Activated naive CD4-positive, alpha-beta T cell treated with anti-CD3 and anti-CD28 coated beads, Interleukin-2, amount 50 U/mL, for 16 hours (primary cell): ENCODE measurements at places on chromosomes 13 and 19.

DNA sequence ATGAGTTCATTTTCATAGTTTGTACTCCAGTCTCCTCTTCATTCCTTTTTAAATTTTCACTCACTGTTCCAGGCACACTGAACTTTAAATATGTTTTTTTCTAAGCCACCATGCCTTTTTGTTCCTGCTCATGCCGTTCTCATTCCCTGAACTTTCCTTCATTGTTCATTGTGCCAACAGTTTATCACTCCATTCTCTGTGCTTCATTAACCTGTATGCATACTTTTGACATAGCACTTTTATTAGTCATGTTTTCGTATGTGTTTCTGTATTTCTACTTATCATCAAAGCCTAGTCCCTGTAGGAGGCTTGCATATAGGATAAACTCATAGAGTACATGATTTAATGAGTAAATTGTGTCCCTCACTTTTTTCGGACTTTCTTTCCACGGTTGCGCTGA is 65.3 kb downstream of the PCDH20 start:
- DNase-seq = no peak

- no peak for DNase-seq
Observed at GRCh38 chr13:69487576-69487975, 620.0 kb upstream of the ATXN8OS start.

DNA sequence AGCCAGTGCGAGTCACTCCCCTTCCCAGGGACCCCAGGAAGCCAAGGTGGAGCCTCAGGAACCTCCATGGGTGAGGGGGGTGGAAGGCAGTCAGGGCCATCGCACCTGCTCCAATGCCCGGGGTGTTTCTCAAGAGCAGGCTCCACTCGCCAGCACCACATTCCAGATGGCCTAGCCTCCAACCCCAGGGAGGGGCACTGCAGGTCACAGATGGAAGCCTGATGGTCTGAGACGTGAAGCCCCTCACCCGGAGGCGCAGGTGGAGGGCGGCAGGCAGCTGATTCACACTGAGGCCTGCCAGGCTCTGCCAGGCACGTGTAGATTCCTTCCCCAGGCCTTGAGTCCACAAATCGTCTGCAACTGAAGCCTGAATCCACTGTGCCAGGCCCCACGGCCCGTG is 23.0 kb upstream of the ISYNA1 start:
- DNase-seq = no peak

DNA sequence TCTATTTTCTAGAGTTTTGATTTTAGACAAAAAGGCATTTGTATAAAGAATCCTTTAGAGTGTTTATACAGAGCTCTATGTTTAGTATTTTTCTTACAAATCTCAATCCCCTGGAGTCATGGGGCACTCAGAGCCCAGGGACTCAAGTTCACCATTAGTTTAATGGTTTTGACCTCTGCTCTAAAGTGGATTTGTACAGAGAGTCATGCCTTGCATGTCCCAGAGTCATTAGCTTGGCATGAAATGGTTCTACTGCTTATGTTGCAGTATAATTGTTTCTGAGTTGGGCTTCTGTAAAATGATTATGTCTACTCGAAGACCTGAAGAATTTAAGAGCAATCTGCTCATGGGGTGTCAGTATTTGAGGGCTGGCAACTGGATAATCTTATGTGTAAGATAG is 406.2 kb downstream of the DLEU7 start:
- no peak for DNase-seq

- no peak for DNase-seq
Observed at GRCh38 chr13:109400209-109400608, 386.2 kb downstream of the IRS2 start.

- DNase-seq = no peak
Observed at GRCh38 chr19:23943411-23943810, 28.7 kb downstream of the ZNF726 start.

DNA sequence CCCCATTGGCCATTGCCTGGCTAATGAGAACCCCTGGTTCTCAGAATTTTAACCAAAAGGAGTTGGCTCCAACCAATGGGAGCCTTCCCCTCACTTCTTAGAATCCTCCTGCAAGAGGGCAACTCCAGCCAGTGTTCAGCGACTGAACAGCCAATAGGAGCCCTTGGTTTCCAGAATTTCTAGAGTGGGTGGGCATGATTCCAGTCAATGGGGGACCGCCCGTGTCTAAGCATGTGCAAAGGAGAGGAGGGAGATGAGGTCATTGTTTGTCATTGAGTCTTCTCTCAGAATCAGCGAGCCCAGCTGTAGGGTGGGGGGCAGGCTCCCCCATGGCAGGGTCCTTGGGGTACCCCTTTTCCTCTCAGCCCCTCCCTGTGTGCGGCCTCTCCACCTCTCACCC is 9.5 kb upstream of the SWSAP1 start:
- DNase-seq = no peak

DNA sequence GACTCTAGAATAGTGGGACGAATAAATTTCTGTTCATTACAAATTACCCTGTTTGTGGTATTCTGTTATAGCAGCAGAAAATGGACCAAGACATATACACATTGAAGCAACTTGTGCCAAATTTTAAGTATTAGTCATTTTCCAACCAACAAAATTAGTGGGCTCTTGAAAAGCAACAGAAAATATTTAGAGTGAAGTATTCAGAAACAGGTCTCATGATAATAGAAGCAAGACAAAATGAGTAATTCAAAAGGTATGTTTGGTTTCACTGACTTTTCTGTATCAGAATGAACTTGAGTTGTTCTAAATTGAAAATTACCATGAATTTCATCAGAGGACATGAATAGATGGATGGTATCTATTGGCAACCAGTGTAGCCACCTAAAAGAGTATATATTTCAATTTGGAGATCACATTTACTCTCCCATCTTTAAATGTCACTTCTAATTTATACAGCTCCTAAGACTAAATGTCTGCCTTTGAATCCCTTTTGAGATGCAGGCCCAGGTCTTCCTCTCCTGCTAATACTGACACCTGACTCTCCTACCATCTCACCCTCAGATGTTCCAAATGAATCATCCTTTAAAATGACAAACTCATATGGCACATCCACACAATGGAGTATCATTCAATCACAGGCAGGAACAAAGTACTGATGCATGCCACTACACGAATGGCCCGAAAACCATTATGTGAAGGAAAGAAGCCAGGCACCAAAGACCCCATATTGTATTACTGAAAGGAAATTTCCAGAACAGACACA is 40.7 kb upstream of the DOCK9 start:
- DNase-seq = no peak

GRCh38 chr19:30930941-30931706 is 418.1 kb downstream of the TSHZ3 start:
- no peak for DNase-seq

- DNase-seq = no peak
Observed at GRCh38 chr19:40314656-40315055, 29.5 kb upstream of the AKT2 start.

DNA sequence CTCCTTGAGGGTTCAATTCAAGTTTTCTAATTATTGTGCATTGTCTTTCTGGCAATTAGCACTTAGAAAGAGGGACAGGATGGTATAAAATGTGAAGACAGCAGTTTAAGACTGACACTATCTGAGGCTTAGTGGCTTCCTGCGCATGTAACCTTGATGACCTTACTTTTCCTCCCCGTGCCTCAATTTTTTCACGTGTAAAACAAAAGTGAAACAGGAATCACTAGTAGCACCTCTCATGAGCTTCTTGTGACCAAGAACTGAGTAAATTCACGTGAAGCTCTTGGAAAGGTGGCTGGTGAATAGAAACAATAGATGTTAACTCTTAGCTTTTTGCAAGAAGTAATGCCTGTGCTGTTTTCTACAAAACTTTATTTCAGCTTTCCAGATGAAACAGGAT is 233.9 kb downstream of the LMO7 start:
- no peak for DNase-seq

DNA sequence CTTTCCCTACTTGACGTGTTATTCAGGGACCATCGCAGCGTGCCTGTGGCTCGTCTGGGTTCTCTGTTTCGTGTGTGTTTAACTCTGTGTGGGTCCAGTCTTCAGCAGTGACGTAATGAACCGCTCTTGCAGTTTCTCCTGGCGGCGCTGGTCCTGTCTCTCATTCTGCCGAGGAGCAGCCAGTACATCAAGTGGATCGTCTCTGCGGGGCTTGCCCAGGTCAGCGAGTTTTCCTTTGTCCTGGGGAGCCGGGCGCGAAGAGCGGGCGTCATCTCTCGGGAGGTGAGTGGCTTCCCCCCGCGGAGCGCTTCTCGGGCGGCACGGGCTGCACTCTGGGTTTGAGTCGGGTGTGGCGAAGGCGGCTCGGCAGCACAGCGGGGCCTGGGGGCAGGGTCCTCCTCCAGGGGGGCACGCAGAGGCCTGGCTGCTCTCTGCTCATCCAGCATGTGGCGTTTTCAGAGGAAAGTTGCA is 36.3 kb upstream of the TFDP1 start:
- DNase-seq = no peak

GRCh38 chr13:104270731-104271130 is 1204.5 kb upstream of the SLC10A2 start:
- no peak for DNase-seq

GRCh38 chr13:48291730-48292129 is 11.8 kb upstream of the RB1 start:
- DNase-seq = no peak

DNA sequence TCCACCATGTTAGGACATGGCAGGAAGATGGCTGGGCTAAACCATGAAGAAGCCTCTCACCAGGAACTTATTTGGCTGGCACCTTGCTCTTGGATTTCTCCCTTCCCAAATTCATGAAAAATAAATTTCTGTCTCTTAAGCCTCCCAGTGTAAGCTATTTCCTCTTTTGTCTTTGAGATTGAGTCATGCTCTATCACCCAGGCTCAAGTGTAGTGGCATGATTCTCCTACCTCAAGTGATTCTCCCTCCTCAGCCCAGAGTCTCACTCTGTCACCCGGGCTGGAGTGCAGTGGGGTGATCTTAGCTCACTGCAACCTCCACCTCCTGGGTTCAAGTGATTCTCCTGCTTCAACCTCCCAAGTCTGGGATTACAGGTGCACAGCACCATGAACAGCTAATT is 12.6 kb downstream of the ZNF888 start:
- no peak for DNase-seq

- no peak for DNase-seq
Observed at GRCh38 chr13:99805361-99805760, 166.2 kb downstream of the ZIC5 start.

GRCh38 chr19:15337202-15337601 is 4.9 kb upstream of the BRD4 start:
- no peak for DNase-seq

GRCh38 chr13:95403349-95404140 is 102.3 kb upstream of the ABCC4 start:
- no peak for DNase-seq

GRCh38 chr13:75691183-75691582 is 55.1 kb downstream of the LMO7 start:
- DNase-seq = no peak

GRCh38 chr19:49210108-49210900 is 52.7 kb downstream of the TRPM4 start:
- peak; percentile 21 for DNase-seq

DNA sequence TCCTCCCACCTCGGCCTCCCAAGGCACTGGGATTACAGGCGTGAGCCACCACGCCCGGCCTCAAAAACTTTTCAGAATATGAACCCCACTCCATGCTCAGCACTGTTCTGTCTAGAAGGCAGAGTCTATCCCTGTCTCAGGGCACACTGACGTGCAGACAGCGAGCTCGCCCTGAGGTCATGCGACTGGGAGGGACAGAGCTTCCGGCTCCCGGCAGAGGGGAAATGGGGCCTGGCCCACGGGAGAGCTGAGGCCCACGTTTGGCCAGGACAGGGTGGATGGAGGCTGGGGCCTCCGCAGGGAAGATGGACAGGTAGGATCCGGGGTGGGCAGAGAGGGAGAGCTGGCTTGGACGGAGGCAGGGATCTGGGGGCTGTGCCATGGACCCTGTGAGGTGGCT is 2.8 kb upstream of the AZU1 start:
- DNase-seq = no peak

DNA sequence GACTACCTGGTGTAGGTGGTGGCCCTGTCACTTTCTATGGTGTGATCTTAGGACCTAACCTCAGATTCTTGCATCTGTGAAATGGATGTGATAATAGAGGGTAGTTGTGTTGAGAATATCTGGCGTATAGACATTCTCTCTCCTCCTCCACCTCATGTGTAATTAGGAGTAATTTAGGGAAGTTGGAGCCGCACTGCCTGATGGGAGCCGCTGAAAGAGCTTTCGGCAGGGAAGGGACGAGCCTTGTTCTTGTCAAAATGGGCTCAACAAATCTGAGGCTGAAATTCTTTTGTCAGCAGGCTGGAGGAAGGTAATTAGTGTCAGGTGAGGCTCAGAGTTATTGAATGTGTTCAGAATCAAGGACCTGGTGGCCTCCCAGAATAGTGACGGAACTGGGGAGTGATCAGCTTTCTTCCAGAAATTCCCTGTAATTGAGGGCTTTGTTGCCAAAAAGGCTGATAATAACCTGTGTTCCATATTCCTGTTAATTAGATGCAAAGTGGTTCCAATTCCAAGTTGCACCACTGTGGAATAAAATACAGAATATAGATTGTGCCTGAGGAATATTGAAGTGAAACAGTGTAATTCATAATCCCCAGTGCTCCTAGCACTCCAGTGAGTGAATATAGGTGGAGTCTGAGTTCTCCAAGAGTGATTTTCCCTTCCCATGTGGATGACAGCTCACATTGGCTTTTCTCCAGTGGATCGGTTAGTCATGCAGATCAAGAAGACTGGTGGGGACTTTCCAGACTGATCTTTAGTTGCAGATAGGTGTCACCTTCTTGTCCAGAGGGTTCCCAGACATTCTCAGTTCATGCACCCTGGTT is 47.5 kb downstream of the SPATA13 start:
- no peak for DNase-seq

DNA sequence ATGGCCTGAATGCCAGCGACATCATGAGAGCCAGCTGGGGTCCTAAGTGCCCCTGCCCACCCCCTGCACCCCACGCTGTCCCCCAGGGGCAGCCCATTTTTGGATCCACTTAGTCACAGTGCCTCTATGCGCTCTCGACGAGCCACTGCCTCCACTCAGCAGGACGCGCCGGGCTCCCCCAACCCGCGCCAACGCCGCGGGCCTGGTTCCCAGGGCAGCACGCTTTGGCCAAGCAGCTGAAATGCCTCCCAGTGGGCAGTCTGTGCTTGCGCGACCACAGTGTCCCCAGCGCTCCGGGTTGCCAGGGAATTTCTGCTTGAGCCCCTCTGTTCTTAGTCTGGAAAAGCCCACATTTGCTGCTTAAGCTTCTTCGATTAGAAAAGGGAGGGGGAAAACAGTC is 39.4 kb downstream of the TMED1 start:
- DNase-seq = no peak

GRCh38 chr13:91948736-91949135 is 550.3 kb downstream of the GPC5 start:
- no peak for DNase-seq

- DNase-seq = no peak
Observed at GRCh38 chr13:45921162-45921736, 69.7 kb upstream of the SIAH3 start.
